ENCODE measurements at places on chromosomes 4 and X.

GRCh38 chr4:142705820-142706219 is 140.3 kb downstream of the INPP4B start:
- DNase-seq: no peak

- peak; percentile 12 for DNase-seq
Observed at GRCh38 chrX:139429913-139430312, 100.6 kb upstream of the F9 start.

- DNase-seq: no peak
Observed at GRCh38 chr4:120355881-120356280, 289.2 kb upstream of the MAD2L1 start.

DNA sequence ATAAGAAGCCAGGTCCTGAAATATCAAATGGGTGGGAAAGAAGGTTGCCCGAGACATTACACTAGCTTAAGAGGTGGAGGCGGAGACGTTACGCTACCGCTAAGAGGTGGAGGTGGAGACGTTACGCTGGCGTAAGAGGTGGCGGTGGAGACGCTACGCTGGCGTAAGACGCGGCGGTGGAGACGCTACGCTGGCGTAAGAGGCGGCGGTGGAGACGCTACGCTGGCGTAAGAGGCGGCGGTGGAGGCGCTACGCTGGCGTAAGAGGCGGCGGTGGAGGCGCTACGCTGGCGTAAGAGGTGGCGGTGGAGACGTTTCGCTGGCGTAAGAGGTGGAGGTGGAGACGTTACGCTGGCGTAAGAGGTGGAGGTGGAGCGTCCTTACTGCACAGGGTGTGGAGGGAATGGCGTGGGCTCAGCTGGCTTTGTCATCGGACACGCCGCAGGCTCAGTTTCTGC is 12.8 kb downstream of the CYP4V2 start:
- peak; percentile 55 for DNase-seq

DNA sequence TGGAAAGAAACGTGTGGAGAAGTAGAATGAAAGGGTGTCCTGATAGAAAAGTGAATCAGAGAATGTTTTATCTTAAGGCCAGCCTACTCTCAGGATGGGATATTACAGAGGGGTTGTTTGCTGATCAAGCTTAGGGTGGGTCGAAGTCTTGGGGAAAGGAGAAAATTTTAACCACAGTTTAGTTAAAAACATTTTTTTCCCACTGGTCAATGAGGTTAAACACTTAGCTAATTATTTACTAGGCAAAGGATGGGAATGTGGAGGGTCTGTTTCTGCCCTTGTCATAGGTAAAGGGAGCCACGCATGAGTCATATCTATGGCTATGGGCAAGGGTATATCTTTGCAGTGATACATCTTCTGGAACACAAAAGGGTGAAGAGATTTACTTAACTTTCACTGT is 16.1 kb upstream of the SULT1E1 start:
- DNase-seq: no peak

DNA sequence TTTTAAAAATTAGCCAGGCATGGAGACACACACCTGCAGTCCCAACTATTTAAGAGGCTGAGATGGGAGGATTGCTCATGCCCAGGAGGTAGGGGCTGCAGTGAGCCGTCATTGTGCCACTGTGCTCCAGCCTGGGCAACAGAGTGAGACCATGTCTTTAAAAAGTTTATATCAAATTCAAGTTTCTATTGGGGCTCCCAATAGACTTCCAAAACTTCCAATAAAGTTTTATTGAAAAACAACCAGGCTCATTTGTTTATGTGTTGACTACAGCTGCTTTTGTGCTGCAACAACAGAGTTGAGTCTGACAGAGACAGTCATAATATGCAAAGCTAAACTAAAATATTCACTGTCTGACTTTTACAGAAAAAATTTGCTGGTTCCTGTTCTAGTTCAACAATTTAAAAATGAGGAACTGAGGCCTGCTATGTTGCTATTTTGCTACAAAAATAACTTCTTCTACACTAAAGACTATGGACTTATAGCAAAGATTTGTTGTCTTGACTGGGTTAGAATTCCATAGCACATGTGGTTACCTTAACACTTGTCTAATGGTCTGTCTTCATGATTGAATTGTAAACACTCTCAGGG is 63.3 kb upstream of the RELL1 start:
- DNase-seq: no peak

DNA sequence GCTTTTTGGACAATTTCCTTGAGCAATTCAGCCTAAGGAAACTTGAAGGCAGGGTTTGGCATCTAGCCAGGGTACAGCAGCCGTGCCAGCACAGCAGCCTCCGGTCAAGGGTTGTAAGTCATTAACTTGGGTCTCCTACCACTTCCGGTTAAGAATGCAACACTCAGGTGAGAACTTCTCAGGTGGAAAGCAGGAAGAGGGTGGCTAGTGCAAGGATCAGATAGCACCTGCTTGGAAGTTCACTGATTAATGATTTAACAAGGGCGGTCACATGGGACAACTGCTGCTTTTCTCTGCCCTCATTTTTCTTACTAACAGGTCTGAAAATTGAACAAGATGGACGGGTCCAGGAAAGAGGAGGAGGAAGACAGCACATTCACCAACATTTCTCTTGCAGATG is 30.1 kb upstream of the SCOC start:
- no peak for DNase-seq

DNA sequence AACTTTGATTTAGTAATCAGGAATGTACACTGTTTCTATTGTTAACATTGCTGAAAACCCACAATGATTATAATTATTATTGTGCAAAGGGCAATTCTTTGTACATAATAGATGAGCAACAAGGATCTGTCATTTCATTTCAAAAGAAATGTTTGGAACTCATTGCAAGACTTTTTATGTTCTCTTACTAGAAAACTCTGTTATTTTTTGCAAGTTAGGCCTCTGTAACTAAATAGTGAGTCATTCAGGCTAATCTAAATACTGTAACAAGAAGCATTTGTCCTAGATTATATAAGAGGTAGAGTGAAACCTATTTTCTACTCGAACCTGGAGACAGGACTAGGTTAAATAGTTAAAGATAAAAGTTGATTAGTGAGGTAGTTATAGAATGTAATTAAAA is 93.2 kb upstream of the FAM47B start:
- peak; percentile 56 for DNase-seq

GRCh38 chrX:13013363-13014110 is 30.9 kb downstream of the FAM9C start:
- DNase-seq: no peak

- peak; percentile 5 for DNase-seq
Observed at GRCh38 chrX:348461-349117, 30.0 kb upstream of the GTPBP6 start.

DNA sequence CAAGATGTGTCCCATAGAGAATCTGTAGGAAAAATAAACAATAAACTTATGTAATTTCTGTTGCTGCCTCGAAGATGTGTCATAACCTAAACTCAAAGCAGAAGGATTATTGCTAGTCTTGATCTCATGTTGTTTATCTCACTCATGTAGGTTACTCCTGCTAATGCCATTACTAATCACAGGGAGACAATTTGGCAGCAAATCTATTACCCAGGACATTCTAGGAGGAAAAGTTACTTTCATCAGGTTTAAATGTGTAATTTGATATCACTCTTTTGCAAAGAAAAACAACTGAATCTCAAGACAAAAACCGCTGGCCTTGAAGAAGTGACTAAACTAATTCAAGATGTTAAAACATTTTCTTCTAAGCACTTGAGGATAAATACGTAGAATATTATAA is 34.0 kb downstream of the LDOC1 start:
- no peak for DNase-seq

GRCh38 chrX:123976706-123977316 is 15.3 kb downstream of the STAG2 start:
- DNase-seq: peak; percentile 69

- no peak for DNase-seq
Observed at GRCh38 chrX:40459571-40460158, 121.1 kb upstream of the ATP6AP2 start.

GRCh38 chr4:79184476-79184875 is 141.4 kb downstream of the NAA11 start:
- DNase-seq: no peak

- DNase-seq: peak; percentile 6
Observed at GRCh38 chr4:13783800-13784411, 156.4 kb upstream of the BOD1L1 start.

DNA sequence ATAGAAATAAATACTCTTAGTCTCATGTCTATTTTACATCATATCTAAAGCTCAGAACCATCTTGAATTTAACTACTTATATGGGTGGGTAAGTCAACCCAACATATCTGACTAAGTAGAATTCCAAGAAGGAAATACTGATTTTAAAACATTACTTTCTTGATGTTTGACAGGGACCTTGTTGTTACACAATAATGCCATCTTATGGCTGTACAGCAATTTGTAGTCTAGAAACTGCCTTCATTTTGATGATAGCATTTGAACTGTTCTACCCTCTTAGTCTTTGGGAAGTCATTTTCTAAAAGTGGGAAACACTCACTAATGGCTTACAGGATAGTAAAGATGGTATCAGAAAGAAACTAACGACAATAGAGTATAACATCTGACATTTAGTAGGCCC is 929.5 kb downstream of the DMD start:
- no peak for DNase-seq

DNA sequence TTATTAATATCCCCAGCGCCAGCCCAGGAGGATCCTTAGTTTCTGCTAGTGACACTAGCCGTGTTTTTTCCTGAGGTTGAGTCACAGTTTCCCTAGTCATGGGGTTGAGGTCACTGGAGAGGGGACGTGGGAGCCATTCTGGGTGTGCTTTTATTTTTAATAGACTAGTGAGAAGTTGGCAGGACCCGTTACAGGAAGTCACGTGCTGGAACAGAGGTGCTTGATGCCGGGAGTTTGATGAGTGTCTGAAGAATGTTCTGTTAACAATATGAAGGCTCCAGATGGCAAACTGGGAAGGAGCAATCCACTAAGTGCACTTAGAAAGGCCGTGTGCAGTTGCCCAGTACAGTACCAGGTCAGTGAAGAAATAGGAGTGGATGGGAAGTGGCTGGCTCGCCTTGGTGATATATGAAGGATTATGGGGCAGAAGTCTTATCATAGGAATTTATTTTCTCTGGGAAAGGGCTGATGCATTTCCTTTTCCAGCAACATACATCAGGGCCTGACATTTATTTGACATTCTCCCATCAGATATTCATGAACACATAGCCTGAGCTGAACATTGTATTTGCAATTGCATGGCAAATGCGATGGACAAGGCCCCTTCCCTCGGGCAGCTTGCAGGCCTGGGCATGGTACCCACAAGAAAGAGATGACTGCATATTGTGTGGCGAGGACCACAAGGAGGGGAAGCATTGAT is 291.8 kb downstream of the FBXW7 start:
- DNase-seq: peak; percentile 48

- DNase-seq: no peak
Observed at GRCh38 chr4:188639479-188640100, 500.3 kb downstream of the TRIML1 start.

GRCh38 chr4:182203872-182204411 is 39.3 kb upstream of the TENM3 start:
- DNase-seq: peak; percentile 19

DNA sequence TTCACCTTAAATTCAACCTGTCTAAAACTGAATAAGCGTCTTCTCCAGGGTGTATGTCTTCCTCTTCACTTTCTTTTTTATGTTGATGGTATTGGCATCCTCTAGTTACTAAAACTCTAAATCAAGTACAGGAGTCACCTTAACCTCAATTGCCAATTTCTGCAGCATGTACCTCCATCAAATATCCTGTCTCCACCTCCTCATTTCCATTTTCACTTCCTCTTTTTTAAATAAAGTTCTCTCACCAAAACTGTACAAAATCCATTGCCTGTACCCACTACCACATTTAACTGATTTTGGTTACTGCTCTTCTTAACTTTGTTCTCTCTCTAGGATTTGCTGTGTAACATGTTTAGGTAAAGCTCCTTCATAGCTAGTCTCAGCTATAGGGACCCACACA is 9.2 kb upstream of the NPFFR2 start:
- DNase-seq: no peak

DNA sequence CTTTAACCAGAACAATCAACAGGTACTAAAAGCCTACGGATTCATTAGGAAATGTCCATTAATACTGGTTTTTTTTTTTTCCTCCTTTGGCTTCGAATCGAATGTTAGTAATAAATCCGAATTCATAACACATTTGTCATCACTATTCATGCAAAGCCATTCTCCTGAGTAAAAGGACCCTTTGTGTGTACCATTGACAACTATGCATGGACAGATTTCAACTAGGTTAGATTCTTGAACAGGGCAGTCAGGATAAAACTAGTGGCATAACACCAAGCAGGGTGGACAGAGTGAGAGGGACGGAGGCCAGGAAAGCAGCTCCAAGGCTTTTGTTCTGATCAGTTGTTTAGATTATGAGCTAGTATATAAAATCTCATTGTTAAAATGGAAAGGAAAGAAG is 1722.0 kb upstream of the TENM3 start:
- no peak for DNase-seq

DNA sequence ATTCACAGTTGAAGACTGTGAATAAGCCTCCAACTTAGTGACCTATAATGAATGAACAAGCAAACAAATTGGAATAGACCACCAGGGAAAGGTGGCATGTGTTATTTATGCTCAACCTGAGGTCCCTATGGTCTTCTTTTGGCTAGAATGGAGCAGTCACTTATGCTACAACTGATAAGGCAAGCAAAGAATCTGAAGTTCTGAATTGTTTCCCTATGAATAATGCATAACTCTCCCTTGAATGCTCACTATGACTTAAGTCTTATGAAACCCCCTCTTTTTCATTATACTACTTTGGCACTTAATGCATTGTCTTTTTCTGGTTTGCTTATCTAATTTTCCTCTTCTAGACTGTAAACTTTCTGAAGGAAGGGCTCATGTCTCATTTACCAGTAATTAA is 2.6 kb downstream of the GIMD1 start:
- peak; percentile 84 for DNase-seq

GRCh38 chr4:97998203-97998602 is 145.1 kb downstream of the STPG2 start:
- DNase-seq: no peak

- peak; percentile 45 for DNase-seq
Observed at GRCh38 chrX:54695231-54695630, 102.8 kb downstream of the ITIH6 start.

DNA sequence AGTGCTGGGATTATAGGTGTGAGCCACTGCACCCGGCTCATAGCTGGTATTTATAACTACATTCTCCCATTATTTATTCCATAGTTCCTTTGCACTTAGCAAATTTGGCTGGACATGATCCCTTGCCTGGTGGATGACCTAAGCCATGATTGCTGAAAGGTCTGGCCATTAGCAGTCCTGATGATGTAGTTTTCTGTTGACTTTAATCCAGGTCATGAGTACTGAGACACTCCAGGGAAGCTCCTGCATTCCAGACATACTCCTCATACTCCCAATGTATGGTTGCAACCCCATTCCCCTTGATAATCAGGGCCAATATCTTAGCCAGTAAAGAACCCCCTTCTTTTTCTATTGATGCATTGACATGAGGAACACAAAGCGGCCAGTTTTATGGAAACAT is 24.4 kb upstream of the MGST2 start:
- DNase-seq: peak; percentile 58

GRCh38 chr4:73187325-73187724 is 71.3 kb downstream of the ANKRD17 start:
- DNase-seq: peak; percentile 27

Measured in fibroblast of the aortic adventitia (primary cell).